SJCRH30 (cell line): ENCODE measurements at places on chromosomes 3 and 15. TPM values are rescaled to one million over a fixed set of nuclear protein-coding genes. Genes with fewer than 3 reads are reported as not detected.

- DNase-seq = no peak
These were observed 387.0 kb upstream of the CBLB start for GRCh38 chr3:106255870-106256248.

Gene ARL8B
- total RNA-seq = 46.4 and 46.9 TPM in 2 replicates

- no peak for DNase-seq
These were observed 6.6 kb upstream of the ATP10A start for GRCh38 chr15:25869701-25870100.

- no peak for DNase-seq
These were observed 8.2 kb downstream of the NDUFB4 start for GRCh38 chr3:120604382-120604781.

GRCh38 chr15:90191794-90192509 is 9.2 kb upstream of the SEMA4B start:
- peak; percentile 37 for DNase-seq
